ENCODE measurements at places on chromosomes 1 and 21.
A peak's percentile ranks its signal among the peaks of the same experiment; 100 is the strongest.

DNA sequence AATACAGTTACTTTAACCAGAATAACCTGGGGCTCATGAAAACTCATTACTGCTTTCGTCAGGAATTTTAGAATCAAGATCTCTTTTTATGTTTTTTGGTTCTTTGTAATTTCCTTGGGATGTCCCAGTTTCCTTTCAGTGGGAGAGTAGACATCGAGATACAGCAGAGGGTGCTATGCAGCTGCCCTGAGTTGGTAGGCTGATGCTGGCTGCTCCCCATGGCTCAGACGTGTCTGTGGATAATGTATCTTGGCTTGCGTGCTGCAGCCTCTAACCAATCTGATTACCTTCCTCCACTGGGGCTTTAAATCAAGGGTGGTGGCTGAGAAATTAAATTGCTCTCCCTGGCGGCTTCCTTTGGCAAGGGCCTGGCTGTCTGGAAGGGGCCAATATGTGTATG, 253.7 kb downstream of the CACNA1E start:
- DNase-seq: no peak

GRCh38 chr1:77030401-77031105, 163.3 kb downstream of the ST6GALNAC5 start:
- no peak for DNase-seq

DNA sequence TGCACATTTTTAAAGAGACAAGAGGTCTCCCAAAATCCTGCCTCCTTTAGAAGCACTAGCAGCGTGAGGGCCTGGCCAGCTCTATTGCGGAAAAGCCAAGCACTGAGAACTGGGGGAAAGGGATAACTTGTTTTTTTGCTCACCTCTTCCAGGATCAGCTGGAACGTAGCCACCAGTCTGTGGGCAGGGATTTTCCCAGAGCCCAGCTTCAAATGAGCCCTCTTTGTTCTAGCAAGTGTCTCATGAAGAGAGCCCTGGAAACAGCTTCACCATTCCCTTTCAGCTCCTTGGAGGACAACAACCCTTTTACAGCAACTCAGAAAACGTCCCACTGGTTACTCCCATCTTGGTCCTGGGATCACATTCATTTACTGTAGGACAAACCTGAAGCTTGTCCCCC, 195.4 kb downstream of the LMX1A start:
- no peak for DNase-seq

DNA sequence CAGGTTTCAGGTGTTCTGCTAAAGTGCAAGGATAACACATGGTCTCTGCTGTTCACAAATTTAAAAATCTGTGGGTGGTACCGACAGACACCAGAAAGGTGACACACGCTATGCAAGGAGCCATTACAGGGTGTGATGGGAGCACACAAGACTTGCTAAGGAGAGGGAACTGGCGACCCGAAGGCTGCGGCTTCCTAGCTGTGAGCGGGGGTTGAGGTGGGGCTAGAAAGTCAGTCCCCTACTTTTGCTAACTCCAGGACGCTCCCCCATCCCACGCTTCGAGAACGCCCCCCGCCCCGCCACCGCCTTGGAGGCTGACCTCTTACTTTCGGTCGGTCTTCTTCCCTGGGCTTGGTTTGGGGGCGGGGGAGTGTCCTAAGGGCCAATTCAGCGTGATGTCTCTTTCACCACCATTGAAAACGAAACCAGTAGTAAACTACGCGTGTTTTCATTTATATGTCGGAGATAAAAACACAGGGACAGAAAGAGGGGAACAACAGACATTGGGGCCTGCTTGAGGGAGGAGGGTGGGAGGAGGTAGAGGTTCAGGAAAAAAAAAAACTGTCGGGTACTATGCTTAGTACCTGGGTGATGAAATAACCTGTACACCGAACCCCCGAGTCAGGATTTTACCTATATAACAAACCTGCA, 1.1 kb downstream of the CKS1B start:
- DNase-seq: peak; percentile 93

- DNase-seq: no peak
These were observed 203.7 kb downstream of the AMY1C start for GRCh38 chr1:103953386-103953785.

DNA sequence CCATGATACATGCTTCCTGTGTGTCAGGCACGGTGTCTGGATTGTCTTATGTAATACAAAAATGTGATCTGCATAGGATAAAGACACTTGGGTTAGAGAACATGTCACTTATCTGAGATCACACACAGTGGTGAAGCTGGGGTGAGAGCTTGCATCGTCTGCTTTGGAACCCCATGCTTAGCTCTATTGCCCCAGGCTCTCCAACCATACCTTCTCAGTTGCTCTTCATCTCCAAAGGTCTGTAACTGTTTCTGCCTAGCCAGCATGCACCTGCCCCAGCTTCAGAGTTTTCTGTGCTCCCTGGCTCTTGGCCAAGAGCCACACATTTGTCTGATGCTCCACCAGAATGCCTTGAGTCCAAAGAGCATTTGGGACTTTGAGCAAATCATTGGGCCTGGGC, 93.9 kb upstream of the COG2 start:
- peak; percentile 14 for DNase-seq

DNA sequence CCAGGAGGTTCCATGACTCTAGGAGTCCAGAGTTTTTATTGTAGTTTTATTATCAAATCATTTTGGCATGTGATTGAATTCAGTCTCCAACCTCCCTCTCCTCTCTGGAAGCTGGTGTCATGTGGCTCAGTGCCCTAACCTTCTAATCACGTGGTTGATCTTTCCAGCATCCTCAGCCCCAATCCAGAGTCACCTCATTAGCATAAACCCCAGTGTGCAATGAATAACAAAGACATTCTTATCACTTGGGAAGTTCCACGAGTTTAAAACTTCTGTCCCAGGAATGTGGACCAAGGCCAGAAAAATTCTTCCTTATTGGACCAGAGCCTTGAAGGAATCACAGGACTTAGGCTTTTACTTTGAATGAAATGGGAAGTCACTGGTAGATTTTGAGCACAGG, 52.2 kb downstream of the KIRREL1 start:
- no peak for DNase-seq

- no peak for DNase-seq
These were observed 28.1 kb downstream of the SPSB1 start for GRCh38 chr1:9320520-9321479.

DNA sequence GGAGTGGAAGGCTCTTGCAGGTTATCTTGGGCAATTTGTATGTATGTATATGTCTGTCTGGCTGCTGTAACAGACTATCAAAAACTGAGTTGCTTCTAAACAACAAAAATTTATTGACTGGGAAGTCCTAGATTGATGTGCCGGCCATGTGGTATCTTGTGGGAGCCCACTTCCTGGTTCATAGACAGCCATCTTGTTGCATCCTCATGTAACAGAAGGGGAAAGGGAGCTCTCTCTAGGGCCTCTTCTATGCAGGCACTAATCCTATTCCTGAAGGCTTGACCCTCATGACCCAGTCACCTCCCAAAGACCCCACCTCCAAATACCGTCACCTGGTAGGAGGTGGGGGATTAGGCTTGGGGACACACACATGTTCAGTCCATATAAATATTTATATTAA, 9.2 kb downstream of the GIPC2 start:
- no peak for DNase-seq

DNA sequence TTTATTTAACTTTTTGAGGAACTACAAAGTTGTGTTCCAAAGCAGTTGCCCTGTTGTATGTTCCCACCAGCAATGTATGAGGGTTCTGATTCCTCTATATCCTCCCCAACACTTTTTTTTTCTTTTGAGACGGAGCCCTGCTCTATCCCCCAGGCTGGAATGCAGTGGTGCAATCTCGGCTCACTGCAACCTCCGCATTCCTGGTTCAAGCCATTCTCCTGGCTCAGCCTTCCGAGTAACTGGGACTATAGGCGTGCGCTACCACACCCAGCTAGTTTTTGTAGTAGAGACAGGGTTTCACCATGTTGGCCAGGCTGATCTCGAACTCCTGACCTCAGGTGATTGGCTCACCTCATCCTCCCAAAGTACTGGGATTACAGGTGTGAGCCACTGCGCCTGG, 60.4 kb upstream of the ENAH start:
- DNase-seq: no peak

DNA sequence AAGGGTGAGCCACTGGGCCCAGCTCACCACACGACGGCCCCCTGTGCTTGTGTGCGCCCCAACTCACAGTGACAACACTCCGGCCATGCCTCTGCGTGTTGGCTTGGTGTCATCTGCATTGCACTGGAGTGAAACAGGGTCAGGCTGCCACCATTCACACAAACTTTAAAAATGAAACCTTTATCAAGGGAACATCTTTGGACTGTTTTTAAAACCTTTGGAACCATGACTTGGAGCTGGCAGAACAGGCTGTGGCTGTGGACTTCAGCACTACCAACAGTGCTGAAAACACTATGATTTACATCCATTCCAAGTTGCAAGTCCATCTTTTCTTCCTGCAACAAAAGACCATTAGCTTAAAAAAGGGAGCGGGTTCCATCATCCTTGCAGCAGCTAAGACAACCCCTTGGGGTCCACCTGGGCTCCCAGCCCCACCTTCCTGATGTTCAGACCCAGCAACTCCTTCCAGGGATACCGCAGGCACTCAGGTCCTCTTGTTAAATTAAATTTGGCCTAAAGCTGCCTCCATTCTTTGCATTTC, 25.6 kb downstream of the POFUT2 start:
- no peak for DNase-seq

- DNase-seq: no peak
These were observed 37.3 kb downstream of the ADARB1 start for GRCh38 chr21:45111703-45112102.

DNA sequence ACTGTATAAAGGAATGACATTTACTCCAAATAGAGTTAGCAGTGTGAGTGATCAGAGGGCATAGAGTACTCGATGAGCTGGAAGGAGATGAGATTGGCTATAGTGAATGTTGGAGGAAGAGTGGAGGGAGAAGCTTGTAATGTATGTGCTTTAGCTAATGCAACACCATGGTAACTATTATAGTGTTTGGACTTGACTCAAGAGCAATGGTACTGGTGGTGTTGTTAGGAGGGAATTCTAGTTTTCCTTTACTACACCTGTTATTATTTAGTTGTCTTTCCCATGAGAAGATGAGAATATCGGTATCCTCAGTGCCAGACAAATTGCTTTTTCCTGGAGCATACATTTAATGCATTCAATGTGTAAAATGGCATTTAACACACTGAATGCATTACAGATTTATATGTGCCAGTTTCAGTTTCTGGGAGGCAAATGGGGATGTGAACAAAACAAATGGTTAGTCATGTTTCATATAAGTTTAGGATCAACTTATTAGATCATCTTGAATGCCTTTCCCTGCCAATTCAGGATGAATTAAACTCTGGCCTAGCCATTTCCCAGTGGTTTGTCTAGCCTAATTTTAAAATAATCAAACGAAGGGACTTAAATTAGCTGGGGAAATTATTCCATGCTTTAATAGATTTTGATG, 291.1 kb upstream of the ADAMTS5 start:
- no peak for DNase-seq

DNA sequence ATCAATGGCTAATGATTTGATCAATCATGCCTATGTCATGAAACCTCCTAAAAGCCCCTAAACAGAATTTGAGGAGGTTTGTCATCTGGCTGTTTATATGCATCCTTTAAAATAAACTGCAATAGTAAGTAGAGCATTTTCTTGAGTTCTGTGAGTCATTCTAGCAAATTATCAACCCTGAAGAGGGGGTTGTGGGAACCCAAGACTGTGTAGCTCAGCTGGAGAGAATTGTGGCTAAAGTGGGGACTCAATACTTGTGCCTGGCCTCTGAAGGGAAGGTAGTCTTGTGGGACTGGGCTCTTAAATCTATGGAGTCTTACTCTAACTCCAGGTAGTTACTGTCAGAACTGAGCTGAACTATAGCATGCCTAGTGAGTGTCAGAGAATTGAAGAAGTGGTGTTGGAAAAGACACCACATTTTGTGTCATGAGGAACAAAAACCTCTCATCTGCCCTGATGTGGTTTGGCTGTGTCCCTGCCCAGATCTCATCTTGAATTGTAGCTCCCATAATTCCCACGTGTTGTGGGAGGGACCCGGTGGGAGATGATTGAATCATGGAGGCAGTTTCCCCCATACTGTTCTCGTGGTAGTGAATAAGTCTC, 402.4 kb downstream of the USH2A start:
- no peak for DNase-seq

DNA sequence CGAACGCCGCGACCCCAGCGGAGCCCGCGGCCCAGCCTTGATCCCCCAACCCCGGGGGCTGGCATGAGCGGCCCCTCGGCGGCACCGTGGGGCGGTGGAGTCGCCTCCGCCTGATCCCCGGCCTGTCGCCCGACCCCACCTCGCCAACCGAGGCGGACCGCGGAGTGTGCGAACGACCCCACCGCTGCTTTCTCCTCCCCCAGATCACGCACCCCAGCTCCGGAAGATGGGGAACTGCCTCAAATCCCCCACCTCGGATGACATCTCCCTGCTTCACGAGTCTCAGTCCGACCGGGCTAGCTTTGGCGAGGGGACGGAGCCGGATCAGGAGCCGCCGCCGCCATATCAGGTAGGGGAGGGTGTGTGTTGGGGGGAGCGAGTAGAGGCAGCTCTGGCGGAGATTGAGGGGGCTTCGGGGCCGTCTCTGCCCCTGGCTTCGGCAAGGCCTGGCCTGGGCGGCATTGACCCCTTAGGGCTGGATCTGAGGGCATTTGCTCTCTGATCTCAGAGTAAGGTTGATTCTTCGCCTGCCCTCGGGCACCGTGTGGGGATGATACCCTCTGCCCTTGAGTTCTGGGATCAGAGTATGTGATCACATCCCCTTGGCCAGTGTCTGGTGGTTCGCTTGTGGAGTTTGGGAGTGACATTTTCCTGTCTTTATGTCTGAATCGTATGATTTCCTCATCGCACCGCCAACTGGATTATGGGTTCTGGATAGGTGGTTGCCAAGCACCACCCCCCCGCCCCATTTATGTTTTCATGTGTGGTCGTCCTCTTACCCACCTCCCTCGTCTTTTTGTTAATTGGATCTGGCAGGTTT, 668 bp downstream of the RNF11 start:
- peak; percentile 30 for DNase-seq

DNA sequence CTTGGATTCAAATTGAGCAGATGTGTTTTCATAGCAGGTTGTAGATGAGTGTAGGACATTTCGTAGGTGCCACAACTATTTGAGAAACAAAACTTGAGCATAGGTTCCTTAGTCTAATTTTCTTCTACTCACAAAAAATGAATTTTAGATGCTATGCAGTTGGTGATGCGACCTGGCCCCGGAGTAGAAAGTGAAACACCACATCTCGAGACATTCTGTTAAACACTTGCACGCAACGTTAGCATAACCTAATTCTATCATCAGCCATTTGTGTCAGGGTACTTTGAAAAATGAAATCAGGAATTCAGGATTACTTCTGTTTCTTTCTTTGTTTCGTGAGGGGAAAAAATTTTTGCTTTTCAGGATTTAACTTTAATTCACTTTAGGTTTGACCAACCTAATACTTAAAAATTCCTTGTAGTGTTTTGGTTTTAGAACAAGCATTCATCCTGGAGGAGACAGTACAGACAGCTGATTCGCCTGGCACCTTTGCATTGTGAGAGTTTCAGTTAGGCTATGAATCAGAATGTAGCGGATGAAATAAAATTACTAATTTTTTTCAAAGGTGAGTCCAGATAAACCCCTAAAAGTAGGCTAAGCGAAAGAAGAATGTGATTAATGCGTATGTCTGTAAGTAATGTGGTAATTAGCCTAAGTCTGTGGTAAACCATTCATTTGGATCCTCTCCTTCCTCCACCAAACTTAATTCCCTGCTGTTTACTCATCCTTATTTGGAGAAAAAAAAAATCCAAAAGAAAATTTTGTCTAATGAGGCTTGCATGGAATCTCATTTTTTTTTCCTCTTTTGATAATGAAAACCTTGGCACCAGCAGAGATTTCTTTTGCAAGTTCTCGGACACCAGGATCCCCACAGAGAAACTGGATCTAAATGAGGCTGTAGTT, 44.9 kb downstream of the MAP3K21 start:
- no peak for DNase-seq

GRCh38 chr1:31695327-31695726, 8.5 kb downstream of the COL16A1 start:
- no peak for DNase-seq

GRCh38 chr1:27360159-27361043, 6.4 kb downstream of the MAP3K6 start:
- no peak for DNase-seq

Data from suppressor macrophage treated with lipopolysaccharide for 4 hours (primary cell).